ENCODE measurements at places on chromosomes 7 and 10.

- no peak for DNase-seq
These were observed 47.0 kb upstream of the LAMB1 start for GRCh38 chr7:108049962-108050361.

DNA sequence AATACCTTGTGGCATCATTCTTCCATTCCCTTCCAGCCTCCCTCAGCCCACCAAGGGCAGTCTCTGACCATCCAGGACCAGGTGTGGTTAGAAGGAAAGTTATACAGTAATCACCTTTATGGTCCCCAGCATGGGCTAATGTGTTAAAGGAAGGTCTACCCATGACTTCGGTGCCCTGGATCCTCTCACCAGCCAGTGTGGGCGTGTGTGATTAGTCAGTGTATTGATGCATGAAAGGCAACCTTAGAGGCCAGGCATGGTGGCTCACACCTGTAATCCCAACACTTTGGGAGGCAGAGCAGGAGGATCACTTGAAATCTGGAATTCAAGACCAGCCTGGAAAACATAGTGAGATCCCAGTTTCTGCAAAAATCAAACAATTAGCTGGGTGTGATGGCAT is 88.9 kb downstream of the APBB1IP start:
- DNase-seq: no peak

- no peak for DNase-seq
These were observed 120.2 kb downstream of the CDH23 start for GRCh38 chr10:71516890-71517289.

DNA sequence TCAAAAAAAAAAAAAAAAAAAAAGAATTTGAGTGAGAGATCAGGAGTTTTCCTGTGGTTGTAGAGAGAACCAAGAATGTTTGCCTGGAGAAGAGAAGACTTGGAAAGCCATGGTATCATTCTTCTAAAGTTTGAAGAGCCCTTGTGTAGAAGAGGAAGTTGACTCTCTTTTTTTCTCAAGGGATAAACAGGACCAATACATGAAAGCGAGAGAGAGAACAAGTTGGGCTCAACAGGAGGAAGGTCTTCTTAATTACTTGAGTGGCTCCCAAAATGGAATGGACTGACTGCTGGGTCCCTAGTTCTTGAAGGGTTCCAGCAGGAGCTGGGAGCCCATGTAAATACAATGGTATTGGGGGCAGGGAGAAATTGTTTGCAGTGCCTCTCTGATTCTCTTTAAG is 173.3 kb upstream of the ADO start:
- DNase-seq: no peak

DNA sequence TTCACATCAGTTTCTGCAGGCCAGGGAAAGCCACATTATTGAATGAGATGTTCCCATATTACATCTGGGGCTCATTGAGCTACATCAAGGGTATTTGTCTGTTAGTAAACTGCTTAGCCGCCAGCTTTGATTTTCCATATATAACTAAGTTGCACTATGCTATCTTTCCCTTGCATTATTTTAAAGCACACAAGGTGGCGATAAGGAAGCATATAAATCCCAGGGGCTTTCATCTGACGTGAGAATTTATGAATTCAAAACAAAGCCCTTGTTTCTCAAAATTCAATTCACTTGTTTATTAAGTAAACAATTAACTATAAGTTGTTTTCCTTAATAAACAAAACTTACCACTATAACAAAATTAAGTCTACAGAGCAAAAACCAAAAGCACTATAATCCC is 334.1 kb upstream of the TPK1 start:
- DNase-seq: peak; percentile 44

- DNase-seq: no peak
These were observed 158.9 kb downstream of the MLLT10 start for GRCh38 chr10:21692916-21693315.

DNA sequence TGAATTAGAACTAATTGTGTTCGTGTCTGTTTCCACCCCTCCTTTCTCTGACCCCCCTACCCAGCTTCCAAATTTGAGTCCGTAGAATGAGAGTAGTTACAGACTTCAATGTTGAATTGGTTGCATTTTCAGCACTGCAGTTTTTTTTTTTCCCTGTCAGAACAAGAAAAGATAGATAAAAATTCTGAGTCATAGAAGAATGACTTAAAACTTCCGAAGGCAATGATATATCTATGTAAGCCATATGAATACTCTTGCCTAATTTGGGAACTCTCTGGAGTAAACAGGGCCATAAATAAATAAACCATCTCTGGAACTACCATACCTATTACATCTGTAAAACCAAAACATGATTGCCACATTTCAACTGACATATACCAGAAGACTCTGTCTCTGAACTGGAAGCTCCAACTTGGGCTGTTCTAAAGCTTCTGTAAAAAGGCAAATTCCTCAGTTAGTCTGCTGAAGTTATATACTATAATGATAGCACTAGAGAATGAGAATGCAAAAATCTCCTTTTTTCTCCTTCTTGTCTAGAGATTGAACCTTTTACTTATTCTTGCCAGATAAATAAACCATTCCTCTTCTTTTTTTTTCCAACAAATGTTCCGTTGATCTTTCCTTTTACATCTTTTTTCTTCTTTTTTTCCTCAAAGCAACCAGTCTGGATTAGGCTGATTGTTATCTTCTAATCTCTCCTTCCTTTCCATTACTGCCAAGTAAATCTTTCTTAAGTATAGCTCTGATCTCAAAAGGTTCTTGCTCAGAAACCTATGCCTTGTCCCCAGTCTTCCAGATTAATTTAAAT is 23.5 kb downstream of the VCL start:
- no peak for DNase-seq
